ENCODE measurements at places on chromosomes 1 and 21.

GRCh38 chr1:162385280-162385623 is 3.7 kb downstream of the C1orf226 start:
- no peak for DNase-seq

- peak; percentile 58 for DNase-seq
These were observed 82.6 kb upstream of the DPYD start for GRCh38 chr1:98003442-98003841.

- no peak for DNase-seq
These were observed 466.2 kb upstream of the NR5A2 start for GRCh38 chr1:199561334-199561733.

- peak; percentile 91 for DNase-seq
These were observed 7.4 kb downstream of the SOX13 start for GRCh38 chr1:204080163-204080903.

DNA sequence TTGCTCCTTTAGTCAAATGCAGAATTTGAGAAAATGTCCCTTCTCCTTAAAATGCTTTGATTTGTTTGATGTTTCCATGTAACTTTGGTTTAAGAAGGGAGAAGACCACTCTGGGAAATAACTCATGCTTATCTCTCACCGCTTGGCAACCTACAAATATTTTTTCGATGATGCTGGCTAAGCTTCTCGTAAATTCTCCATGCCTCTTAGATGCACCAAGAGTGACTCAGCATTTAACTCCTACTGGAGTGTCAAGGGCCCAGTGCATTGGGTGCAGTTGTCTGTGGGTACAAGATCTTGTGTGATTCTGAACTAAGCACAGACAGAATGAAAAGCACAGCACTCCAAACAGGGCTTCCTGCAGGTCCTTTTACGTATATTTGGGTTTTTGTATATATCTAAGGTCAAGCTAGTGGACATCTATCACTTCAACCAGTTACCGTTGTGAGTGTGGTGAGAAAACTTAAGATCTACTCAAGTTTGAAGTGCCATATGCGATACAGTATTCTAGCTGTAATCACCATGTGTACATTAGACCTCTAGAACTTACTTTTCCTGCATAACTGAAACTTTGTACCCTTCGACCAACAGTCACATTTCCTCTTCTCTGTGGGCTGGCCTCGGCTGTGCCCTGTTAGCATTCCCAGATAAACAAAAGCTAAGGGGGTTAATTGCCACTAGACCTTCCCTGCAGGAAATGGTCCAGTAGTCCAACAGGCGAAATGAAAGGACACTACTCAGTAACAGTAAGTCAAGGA is 55.8 kb downstream of the COL18A1 start:
- peak; percentile 71 for DNase-seq

DNA sequence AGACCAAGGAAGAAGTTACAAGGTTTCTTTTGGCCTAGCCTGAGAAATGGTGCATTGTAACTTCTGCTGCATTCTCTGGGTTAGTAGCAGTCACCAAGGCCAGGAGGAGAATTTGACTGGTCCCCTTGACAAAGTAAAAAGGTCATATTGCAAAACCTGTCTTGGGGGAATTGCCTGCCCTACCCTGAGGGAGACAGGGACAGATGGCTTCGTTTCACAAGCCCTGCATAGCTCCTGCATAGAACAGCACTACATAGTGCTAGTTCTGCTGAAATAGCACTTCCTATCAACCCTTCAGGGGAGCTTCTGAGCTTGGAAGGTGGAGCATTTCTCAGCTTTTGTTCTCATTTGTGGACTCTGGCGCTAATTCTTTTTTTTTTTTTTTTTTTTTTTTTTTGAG is 20.4 kb upstream of the AK2 start:
- no peak for DNase-seq

GRCh38 chr1:197944485-197944884 is 27.3 kb downstream of the LHX9 start:
- peak; percentile 33 for DNase-seq

Data from ACHN (cell line).